Fibroblast of skin of back (primary cell): ENCODE measurements at places on chromosomes 2 and 18.
A peak's percentile ranks its signal among the peaks of the same experiment; 100 is the strongest.

DNA sequence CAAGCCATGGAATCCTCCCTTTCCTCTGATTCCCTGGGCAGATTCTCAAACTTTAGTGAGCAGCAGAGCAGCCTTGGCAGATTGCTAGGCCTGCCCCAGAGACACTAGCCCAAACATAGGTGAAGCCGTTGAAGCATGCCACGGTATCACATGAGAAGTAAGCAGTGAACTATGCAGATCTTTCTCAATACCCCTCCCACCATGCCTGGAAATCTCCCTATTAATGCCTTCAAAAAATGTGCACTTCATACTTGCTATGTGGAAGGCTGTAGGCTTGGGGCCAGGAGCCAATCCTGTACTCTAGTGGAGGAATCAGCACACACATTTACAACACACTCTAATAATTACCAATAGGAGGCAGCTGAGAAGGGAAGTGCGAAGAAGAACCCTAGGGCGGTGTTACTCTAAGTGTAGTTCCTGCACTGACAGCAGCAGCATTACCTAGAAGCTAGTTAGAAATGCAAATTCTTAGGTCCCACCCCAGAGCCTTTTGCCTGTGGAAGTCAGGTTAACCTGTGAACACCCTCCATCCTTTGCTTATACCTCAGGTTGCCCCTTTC is 305.1 kb upstream of the SPRED2 start:
- DNase-seq: no peak

DNA sequence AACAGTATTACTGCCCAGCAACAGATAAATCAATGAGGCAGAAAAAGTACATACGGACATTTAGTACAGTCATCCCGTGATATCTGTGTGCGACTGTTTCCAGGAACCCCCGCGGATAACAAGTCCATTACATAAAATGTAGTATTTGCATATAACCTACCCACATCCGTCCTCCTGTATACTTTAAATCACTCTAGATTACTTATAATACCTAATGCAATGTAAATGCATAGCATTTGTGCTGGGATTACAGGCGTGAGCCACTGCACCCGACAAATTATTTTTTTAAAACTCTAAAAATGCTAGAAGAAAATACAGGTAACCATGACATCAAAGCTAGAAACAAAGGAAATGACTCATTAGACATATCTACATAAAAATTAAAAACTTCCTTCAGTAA is 91.6 kb downstream of the FAM161A start:
- DNase-seq: no peak

GRCh38 chr2:136990316-136990715 is 225.0 kb downstream of the THSD7B start:
- no peak for DNase-seq

GRCh38 chr2:109694190-109694589 is 80.0 kb downstream of the SOWAHC start:
- peak; percentile 32 for DNase-seq

DNA sequence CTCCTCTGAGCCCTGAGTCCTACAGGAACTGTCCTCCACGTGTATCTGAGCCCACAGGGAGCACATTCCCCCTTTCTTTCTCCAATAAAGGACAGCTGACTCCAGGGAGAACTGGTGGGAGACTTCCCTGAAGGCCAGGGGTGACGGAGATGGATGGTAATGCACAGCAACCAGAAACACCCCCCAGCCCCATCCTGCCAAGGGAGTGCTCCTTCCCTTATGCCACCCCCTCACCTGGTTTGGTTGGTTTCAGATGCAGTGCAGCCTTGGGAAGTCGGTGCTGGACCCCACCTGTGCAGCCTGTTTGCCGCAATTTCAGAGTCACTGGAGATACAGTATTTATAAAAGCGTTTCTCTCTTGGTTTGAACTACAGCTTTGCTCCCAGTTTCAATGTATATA is 24.0 kb downstream of the GPR55 start:
- no peak for DNase-seq

- DNase-seq: no peak
Measured at GRCh38 chr18:26956863-26957262, 91.4 kb upstream of the AQP4 start.

- DNase-seq: no peak
Measured at GRCh38 chr2:148607566-148607965, 37.0 kb upstream of the EPC2 start.

GRCh38 chr2:5479265-5479928 is 212.8 kb upstream of the SOX11 start:
- DNase-seq: no peak
